Mucosa of gallbladder (tissue), 1 donor: ENCODE measurements at places on chromosomes 4 and X. TPM values are rescaled to one million over a fixed set of nuclear protein-coding genes. Genes with fewer than 3 reads are reported as not detected.

GAGE12H gene
- total RNA-seq, result not detected

FRMPD4 gene
- total RNA-seq, result 0.03 TPM

MAGEB2 gene
- total RNA-seq, result not detected

TEC gene
- total RNA-seq, result 3.8 TPM

FAM149A gene
- total RNA-seq, result 38.2 TPM

NALF2 gene
- total RNA-seq, result 1.8 TPM

SLC9A7 gene
- 6.2 TPM for total RNA-seq

SRPK3 gene
- total RNA-seq, result 5.8 TPM

ODAM gene
- total RNA-seq, result not detected

NKX1-1 gene
- not detected for total RNA-seq

AFM gene
- total RNA-seq, result 0.35 TPM

MAGEE2 gene
- 0.43 TPM for total RNA-seq

CXCL9 gene
- 0.35 TPM for total RNA-seq

POF1B gene
- 34.4 TPM for total RNA-seq

CFP gene
- total RNA-seq, result 2.4 TPM

IL2 gene
- total RNA-seq, result 3.4 TPM

EFHC2 gene
- 3.7 TPM for total RNA-seq

RPL36A gene
- 124 TPM for total RNA-seq

ERVMER34-1 gene
- 0.66 TPM for total RNA-seq

AASDH gene
- total RNA-seq, result 15.8 TPM

FGF5 gene
- total RNA-seq, result 0.12 TPM

ATP6AP1 gene
- 108 TPM for total RNA-seq

HTN3 gene
- total RNA-seq, result not detected
